ENCODE measurements at places on chromosomes 3 and 15.

- DNase-seq: no peak
Measured at GRCh38 chr15:78915341-78916087, 29.3 kb downstream of the CTSH start.

DNA sequence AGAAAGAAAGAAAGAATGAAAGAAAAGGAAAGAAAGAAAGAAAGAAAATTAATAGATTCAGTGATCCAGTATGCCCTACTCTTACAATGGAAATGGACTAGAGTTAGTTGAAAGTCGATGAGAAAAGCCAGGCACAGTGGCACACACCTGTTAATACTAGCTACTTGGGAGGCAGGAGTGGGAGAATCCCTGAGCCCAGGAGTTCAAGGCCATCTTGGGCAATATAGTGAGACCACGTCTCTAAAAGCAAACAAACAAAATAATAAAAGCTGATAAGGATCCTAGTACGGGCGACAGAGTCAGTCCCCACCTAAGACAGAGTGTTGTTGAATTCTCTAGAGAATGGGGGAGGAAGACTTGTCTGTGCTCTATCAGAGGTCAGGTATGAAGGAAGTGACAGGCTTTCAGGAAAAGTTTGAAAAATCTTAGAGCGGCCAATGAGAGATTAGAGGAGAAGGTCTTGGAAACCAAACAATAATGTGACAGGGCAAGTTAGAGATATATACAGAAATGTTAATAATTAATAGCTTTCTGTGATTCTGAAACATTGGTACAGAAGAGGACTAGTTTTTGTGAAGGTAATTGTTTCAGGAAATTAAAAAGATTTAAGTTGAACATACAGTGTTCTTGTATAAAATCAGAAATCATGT is 117.9 kb upstream of the PTX3 start:
- no peak for DNase-seq

GRCh38 chr3:115148142-115148790 is 1.2 kb upstream of the ZBTB20 start:
- DNase-seq: peak; percentile 2

- peak; percentile 86 for DNase-seq
Measured at GRCh38 chr15:98856532-98856907, 151.1 kb downstream of the PGPEP1L start.

DNA sequence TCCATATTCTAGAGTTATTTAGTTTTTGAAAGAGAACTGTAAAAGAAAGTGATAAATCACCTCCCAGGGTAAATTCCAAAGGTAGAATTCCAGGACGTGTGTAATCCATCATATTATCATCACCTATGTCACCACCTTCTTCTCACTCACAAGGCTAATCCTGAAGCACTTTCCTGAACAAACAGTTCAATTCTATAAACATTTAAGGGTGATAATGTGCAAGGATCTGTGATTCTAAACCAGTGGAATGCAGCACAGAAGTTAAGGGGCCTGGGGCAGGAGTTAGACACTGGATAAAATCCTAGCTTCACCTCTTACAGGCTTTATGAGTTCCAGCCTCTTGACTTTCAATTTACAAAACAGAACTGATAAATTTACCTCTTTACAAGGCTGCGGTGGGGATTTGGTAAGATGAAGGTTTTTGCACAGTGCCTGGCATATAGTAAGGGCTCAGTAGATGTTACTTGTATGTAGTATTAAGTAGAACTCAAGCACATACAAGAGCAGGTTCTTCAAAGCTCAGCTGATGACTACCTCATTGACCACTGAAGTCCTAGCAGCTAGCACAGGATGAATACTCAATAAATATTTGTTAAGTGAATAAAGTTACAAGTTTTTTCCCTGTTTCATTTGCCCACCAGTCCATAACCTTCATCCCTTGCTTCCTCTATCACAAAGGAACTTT is 47.3 kb upstream of the CCDC80 start:
- DNase-seq: no peak

DNA sequence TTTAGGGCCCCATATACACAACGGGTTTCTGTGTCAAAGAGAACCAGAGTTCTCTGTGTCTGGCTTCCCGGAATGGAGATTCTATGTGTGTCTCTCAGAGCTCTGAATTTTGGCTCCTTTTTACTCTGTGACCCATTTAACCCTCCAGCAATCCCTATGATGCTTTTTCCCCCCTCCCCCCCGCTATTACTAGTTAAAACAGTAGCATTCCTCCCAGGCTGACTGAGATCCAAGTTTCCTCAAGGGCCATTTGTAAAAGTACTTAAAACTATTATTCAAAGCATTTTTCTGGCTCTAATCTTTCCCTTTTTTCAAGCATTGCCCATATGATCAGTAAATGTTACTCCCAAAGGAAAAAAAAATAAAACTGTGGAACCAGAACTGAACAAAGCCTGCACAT is 6.6 kb upstream of the STAC start:
- DNase-seq: no peak

GRCh38 chr3:164851905-164852304 is 226.4 kb downstream of the SI start:
- no peak for DNase-seq

DNA sequence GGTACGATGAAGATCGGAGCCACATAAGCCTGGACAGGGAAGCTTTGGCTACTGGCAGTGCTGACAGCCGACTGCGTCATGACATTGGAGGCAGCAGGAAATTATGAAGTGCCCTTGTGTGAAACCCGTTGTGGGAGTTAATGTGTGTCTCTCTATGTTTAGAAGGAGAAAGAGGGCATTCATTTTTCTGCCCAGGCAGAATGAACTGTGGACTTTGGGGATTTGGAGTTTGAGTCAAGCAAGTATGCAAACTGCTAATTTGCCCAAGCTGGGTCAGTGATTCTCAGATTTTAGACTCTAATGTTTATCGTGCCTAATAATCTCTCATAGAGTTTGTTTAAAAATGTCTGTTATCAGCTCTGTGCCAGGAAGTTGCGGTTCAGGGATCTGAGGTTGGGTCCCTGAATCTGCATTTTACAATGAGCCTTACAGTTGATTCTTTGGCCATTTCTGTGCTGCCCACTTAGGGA is 5.6 kb downstream of the CTXND1 start:
- DNase-seq: no peak

GRCh38 chr3:62659660-62660059 is 215.6 kb downstream of the CADPS start:
- DNase-seq: no peak

GRCh38 chr15:97840501-97840900 is 120.0 kb upstream of the ARRDC4 start:
- no peak for DNase-seq

- DNase-seq: peak; percentile 63
Measured at GRCh38 chr15:67108122-67108961, 42.9 kb downstream of the SMAD3 start.

DNA sequence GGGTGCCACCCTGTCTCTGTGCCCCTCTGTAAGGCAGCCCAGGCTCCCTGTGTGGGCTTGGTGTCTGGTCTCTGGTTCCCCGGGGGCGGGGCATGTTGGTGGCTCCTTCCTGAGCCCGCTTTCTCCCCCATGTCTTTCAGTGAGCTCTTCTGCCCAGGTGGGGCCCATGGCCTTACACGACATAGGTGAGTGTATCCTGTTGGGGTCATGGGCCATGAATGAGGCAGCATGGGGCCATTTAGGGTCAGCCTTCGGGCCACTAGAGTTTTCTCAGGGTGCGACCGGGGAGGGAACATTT is 195.1 kb downstream of the UBE3A start:
- DNase-seq: no peak

- no peak for DNase-seq
Measured at GRCh38 chr3:64467255-64467944, 220.4 kb downstream of the ADAMTS9 start.

DNA sequence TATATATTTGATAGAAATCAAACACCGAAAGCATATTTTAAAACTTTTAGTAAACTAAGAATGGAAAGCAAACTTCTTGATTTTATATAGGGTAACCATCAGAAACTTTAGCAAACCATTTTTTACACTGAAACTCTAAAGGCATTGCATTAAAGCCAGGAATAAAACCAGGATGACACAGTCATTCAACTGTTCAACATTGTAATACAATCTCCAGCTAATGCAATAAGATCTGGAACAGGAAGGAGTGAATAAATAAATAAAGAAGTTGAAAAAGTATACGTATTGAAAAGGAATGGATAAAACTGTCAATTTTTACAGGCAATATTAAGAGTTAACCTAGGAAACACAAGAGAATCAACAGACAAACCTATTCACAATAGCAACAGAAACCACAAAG is 181.9 kb upstream of the TTC14 start:
- DNase-seq: no peak

- no peak for DNase-seq
Measured at GRCh38 chr15:67063689-67064606, 1.5 kb upstream of the SMAD3 start.

DNA sequence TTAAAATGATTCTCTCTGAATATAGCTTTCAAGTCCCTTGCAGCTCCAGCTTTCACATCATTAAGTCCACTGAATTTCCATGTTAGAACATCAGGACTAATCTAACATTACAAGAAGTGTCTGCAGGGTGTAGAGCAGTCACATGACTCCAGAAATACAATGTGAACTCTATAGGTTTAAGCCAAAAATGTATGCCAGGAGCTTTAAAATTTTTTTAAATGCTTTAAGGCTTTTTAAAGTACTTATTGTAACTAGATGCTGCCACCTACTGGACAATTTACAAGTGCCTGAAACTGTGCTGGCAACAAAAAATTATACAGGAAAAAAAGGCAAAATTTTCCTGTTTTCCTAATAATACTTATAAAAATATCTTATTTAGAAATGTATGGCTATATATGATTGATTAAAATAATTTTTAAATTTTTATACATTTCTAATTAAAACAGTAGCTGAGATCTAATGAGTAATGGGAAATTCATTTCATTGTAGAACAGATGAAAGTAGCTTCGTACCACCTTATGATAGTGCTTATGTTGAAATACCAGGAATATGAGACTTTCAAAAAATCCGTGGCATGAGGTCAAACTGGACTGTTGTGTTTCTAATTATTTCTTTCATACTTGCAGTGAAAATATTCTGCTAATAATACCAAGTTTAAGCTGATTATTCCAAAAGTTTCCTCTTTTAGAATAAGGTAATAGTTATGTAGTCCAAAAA is 25.7 kb downstream of the FSIP1 start:
- DNase-seq: no peak

GRCh38 chr3:18127174-18127858 is 297.8 kb downstream of the SATB1 start:
- DNase-seq: no peak

DNA sequence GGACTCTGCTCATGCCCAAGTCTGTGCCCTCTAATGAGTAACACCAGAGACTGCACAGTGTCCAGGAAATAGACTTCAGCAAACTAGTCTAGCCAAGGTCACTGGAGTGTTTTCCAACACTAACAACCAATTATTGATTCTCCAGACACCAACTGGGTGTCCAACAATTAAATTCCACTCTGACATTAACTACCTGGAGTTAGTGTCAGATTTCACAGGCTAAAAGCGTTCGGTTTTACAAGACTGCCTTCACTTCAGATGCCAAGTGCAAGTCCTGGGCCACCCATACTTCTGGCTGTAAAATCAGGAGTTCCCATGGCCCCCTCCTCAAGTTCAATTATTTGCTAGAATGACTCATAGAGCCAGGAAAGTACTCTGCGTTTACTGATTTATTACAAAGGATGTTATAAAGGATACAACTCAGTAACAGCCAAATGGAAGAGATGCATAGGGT is 20.8 kb upstream of the CFAP161 start:
- DNase-seq: no peak

- peak; percentile 51 for DNase-seq
Measured at GRCh38 chr3:89025185-89025584, 82.2 kb upstream of the EPHA3 start.

GRCh38 chr3:142863010-142863817 is 25.7 kb downstream of the PCOLCE2 start:
- DNase-seq: peak; percentile 66

GRCh38 chr3:134544316-134544715 is 58.5 kb downstream of the CEP63 start:
- no peak for DNase-seq

DNA sequence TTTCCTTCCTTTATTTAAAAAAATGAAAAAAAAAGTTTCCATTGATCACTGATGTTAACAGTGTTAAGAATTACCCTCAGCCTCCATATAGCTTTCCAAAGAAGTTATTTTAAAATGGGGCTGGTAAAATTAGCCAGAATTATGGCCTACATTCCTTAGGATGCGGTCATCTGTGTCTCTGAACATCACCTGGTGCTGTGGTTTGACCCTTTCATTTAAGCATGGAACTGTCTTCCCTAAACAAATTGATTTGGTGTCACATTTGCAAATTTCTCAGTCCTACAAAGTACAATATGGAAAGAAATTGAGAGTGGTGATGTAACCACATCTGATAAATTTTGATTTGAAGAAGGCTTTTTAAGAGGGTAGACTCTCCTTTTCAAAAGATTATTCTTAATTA is 40.3 kb upstream of the ZPLD1 start:
- DNase-seq: no peak

- DNase-seq: no peak
Measured at GRCh38 chr3:37530047-37530697, 331.5 kb upstream of the CTDSPL start.

All from foreskin fibroblast (primary cell).